Stimulated activated CD8-positive, alpha-beta memory T cell treated with anti-CD3 and anti-CD28 coated beads, Interleukin-4, amount 100 ng/mL, for 4 hours (primary cell): ENCODE measurements at places on chromosomes 13 and 19.

DNA sequence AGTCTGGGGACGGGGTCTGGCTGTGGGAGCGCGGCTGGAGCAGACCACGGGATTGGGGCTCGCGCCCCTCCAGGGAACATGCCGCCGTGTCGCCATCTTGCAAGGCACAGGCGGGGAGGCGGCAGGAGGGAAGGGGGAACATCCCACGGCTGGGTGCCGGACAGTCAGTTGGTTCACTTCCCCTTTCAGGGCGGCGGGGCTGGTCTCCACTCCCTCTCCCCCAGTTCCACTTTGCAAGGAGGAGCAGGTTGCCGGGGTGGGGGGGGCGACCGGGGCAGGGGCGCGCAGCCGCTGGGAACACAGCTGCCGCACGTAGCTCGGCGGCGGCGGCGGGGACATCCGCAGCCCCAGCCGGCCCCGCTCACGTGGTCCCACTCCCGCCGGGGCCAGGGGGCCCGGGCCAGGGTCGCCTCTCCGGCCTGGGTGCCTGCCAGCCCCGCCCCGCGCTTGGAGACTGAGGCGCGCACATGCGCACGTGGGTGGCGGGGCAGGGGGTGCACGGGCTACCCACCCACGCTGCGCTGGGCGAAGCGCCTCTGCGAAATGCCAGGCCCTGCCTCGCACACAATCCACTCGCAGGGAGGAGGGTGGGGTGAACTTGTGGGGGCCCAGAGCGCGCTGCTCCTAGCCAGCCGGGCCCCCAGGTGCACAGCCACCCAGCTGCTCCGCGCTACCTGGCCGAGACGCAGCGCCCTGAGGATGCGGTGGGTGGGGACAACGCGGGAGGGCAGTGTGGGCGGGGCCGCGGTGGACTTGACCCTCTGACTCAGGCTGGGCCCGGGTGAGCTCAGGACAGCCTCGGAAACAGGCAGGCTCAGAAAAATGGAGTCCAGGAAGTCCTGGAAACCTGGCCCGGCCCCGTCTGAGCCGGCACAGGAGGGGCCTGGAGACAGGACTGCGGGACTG lies 6.4 kb downstream of the KLF16 start:
- no peak for DNase-seq

- no peak for DNase-seq
Measured at GRCh38 chr13:32695602-32696250, 109.5 kb downstream of the PDS5B start.

DNA sequence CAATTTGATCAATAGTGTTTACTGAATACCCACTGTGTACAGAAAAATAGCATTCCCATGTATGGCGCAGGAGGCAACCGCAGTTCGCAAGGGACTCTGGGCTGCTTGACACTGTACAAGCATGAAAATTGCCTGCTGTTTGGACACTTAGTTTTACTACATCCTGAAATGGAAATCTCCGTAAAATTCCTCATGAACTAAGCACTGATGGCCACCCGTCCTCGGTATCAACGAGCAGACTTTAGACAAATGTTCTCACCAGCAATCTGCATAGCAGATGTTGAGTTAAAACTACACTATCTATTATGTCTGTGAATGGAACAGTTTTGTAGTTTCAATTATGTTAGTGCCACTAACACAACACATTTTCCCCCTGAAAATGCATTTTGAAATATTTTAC lies 294.7 kb downstream of the DCLK1 start:
- no peak for DNase-seq

GRCh38 chr13:113862931-113863523 lies 849 bp downstream of the GAS6 start:
- no peak for DNase-seq

- DNase-seq: no peak
Measured at GRCh38 chr19:14528419-14529253, 758 bp upstream of the TECR start.

GRCh38 chr13:35848336-35849255 lies 282.6 kb downstream of the DCLK1 start:
- DNase-seq: no peak

DNA sequence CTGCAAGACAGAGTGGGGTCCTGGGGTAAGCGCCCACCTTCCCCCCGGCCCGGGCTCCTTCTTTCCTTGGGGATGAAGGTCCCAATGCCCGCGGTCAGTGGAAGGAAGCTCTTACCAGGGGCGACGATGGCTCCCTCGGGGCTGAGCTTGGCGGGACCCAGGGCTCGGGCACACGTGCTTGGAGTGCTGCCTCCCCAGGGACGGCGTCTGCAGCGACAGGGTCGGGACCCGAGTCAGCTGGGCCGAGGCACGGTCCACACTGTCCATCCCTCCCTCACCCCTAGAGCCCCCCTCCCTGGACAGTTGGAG lies 3.5 kb downstream of the JSRP1 start:
- no peak for DNase-seq

DNA sequence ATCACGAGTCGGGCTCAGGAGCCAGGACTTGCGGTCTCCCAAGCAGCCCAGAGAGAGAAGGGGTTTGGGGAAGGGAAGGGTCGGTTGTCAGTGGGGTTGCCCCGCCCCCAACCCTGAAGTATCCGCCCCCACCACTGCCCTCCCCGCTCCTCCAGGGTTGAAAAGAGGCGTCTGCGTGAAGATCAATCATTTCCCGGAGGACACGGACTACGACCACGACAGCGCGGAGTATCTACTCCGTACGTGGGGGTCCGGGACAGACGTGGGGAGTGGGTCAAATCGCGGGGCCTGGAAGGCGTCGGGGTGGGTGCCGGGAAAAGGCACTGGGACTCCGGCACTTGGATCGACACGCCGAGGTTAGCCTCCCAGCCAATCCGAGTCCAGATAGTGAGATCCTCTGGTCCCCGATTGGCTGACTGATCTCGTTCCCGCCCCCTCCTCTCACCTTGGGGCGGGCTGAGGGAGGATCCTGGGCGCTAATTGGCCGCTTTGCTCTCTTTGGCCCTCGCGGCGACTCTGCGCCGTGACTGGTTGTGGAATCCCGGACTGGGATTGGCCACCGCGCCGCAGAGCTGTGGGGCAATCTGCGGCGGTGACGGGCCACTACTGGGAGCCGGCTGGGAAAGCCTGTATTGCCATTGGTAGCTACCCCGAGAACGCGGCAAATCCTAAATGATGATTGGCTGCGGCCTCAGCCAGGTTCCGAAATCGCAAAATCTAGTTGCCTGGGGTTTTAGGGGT lies 13.3 kb upstream of the CACNG6 start:
- no peak for DNase-seq

DNA sequence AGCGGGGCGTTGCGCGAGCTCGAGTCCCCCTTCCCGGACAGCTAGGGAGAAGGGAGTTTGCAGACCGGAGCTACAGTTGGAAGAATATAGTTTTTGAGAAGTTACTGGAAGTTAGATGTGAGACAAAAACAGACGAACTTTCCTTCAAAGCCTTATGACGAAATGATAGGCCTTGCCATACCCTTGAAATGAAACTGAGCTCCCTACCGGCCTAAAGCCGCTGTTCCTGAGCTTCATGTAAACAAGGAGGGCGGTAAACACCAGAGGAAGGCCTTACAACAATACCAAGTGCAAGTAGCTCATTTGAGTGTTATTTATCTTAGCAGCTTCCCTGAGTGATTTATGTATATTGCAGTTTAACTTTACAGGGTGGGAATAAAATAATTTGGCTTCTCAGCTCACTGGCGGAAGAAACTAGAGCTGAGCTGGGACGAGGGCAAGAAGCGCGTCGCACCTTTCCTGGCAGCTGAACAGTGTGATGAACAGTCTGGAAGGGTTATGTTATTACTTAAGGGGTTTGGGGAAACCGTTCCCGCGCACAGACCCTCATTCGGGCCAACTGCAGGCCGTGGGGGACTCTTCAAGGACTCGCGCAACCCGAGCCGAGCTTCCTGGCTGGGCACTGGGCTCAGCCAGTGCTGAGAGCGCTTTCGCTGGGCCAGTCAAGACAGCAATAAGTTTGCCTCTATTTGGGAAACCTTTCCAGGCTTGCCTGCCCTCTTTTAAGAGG lies 111.2 kb downstream of the KCNRG start:
- no peak for DNase-seq

GRCh38 chr19:55166530-55167268 lies at the start of gene DNAAF3:
TSS of gene DNAAF3 (minus strand) at chr19:55166613. CDS start at chr19:55166413, 200 bp downstream.
- no peak for DNase-seq

- no peak for DNase-seq
Measured at GRCh38 chr13:76350399-76350798, 535.8 kb downstream of the KCTD12 start.

DNA sequence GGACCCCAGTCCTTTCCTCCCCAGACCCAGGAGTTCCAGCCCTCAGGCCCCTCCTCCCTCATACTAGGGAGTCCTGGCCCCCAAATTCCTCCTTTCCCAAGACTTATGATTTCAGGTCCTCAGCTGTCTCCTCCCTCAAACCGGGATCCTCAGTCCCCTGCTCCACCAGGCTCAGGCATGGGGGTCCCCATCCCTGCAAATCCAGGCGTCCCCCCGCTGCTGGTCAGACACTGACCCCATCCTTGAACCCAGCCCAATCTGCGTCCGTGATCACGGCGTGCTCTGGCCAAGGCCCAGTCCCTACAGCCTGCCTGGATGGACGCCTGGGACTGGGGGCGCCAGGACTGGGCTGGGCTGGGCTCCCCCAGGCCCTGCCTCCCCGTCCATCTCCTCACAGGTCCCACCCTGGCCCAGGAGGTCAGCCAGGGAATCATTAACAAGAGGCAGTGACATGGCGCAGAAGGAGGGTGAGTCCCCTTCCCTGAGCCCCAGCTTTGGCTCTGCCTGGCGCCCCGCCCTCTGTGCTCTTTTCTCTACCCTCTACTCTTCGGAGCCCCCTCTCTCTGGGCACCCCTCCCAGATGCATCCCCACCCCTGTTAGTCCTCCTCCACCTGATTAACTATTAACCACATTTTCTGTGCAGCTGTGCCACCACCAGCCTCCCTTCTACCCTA lies 672 bp downstream of the HPN start:
- no peak for DNase-seq

- no peak for DNase-seq
Measured at GRCh38 chr13:91158017-91158395, 189.5 kb upstream of the MIR17HG start.

DNA sequence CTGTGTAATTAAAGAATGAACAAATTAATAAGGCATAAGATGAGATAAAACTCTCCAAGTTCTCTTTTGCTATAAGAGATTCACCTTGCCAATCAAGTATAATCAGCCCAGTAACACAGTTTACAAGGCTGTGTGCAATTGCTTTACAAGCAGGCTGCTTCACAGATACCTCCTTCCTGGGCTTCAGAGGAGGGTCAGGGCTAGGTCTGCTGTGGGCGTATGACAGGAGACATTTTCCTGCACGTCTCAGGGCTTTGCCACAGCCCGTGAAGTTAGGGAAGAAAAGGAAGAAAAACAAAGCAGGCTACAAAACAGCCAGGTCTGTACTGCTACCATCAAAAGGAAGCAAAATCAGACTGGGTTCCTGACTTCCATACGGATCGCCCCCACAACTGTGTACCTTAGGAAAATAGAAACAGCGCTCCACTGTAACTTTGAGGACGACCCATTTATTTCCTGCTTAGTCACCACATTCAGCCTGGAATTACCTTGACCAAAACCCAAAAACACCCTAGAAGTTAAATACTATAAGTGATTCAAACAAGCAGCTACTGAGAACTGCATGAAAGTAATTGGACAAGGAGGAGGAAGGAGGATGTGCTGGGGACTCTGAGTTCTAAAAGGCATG lies 12.4 kb downstream of the EFNB2 start:
- no peak for DNase-seq

GRCh38 chr13:35448465-35448864 lies 28.0 kb downstream of the MAB21L1 start:
- no peak for DNase-seq

- DNase-seq: no peak
Measured at GRCh38 chr19:5867201-5868136, 2.9 kb downstream of the FUT5 start.

DNA sequence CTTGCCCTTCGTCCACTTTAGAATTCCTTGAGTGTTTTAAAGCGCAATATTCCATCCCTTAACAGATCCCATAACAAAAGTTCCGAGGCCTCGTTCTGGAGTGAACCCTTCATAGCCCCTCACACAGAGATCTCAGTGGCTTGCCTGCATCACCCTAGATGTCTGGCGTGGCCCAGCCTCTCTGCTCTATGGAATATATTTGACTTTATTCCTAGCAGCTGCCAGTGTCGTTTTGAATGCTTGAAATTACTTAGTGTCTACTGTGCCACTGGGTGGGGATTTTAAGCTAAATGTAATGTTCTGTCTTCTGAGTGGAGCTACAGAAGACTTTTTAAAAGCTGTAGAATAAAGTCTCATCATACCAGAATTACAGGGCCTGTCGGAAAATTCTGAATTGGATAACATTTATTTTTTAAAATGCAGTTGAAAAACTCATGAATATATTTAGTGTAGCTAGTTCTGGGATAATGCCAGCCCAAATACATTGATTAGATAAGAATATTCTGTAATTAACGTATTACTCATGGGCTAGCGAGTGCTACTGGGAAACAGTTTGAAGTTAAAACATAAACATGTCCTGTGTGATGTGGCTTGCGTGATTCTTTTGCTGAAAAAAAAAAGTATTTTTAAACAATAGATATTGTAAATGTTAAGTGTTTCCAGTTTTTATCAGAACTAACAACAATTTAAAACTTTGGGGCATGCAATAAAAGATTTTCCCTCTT lies 111.8 kb downstream of the ESD start:
- DNase-seq: no peak

DNA sequence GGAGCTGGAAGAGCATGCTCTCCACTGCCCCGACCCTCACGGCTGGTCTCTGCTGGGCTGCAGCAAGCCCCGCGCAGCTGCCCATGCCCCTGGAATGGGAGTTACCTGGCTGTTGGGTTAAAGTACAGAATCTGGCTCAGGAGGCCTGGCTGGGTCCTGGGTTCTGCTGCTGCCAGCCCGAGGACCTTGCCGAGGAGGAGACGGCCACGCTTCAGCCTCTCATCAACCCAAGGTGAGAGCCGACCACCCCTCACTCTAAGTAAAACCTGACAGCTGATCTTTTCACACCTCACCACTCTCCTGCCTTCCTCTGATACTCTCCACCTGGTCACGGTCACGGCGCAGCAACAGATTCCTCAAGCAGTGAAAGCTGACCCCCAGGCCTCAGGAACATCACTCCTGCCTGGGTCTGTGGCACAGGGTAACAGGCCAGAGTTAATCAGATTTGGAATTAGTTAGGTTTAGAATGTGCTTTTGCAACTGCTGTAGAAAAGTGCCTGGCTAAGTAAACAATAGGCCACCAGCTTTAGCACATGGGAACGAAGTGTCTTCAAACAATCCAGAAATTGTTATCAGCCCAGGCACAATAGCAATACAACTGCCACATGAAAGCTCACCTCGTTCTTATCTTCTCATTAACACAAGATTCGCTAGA lies 20.5 kb downstream of the RAB20 start:
- DNase-seq: no peak

DNA sequence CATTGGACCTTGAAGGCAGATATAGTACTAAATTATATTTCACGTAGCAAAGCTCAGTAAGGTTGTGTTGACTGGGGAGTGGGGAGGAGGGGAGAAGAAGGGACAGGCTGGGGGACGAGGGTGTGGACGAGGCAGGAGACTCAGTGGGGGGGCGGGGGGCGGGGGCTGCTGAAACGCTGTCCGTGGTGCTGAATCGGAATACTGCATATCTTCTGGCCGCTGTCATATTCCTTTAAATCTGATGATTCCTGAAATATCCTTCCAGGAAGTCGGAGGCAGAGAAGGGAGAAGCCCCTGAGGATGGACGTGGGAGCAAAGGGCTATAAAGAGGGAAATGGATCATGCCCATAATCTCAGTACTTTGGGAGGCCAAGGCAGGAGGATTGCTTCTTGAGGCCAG lies 34.7 kb upstream of the CASP14 start:
- DNase-seq: no peak

GRCh38 chr13:102089177-102089576 lies 312.7 kb downstream of the FGF14 start:
- DNase-seq: no peak

- no peak for DNase-seq
Measured at GRCh38 chr19:38649305-38650171, 2.1 kb downstream of the ACTN4 start.
